ENCODE measurements at places on chromosomes 7 and 10. TPM values are rescaled to one million over a fixed set of nuclear protein-coding genes. Genes with fewer than 3 reads are reported as not detected.

The TMEM236 gene
- total RNA-seq, result 0.12 TPM

DNA sequence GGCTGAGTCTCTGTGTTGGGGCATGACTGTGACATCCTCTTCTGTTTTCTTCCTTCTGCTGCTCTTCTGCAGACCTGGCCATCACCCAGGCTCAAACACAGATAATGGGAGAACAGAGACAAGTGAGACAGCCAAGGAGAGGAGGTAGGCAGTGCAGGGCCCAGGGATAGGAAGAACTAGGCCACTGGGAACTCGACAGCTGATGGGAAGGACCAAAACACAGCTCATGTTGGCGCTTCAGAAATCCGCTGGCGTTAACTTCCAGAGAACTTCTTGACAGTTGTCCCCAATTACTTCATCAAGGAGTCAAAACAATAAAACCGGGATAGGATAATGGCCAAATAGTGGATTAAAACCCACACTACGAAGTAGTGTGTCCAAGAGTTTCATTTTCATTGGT is 97.0 kb upstream of the PALS2 start:
- DNase-seq, result no peak
- no peak overlapping the region for H3K4me3 ChIP-seq
- no peaks in the 10 kb centered on the region for H3K36me3 ChIP-seq
- H3K4me1 ChIP-seq, result no peaks in the 10 kb centered on the region
- H3K27ac ChIP-seq, result no peak overlapping the region

DNA sequence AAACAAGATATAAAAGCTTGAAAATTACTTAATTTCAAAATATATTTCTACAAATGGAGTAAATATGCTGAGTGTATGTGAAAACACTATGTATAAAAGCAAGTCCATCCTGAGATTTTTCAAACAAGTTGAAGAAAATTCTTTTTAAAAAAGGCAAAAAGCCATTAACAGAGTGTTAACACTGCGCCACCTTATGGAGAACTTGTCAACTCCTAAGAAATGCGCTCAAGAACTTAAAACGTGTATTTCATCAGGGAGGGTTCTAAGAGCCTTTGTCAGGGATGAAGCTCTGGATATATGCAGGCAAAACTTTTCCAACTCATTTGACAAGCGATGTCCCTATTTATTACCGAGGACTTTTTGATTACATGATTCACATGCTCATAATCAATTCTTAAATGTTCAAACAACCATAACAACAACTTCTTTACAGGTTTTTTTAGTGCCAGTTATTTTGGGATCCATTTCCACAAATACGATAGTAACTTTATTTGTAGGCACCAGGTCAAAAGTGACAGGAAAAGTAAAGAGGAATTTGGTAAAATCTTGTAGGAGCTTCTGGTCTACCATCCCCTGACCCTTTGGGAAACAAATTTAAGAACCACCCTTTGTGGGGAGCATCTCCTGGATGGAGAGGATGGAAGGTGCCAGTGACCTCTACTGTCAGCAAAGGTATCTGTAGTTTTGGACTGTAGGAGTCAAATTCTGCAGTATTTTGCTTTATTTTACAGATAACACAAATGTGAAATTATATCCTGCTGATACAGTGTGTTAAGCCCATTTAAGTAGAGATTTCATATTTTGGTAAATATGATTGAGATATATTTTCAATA is 23.2 kb downstream of the CALCR start:
- H3K27ac ChIP-seq, result no peak overlapping the region
- peaks cover 13% of the 10 kb centered on the region for H3K27me3 ChIP-seq
- H3K4me1 ChIP-seq, result no peaks in the 10 kb centered on the region
- H3K4me3 ChIP-seq, result no peak overlapping the region

- H3K27ac ChIP-seq, result no peak overlapping the region
- H3K4me3 ChIP-seq, result no peak overlapping the region
- H3K36me3 ChIP-seq, result peaks cover 4% of the 10 kb centered on the region
- H3K4me1 ChIP-seq, result no peaks in the 10 kb centered on the region
Observed at GRCh38 chr10:112732277-112732921, 217.6 kb upstream of the TCF7L2 start.

- H3K27me3 ChIP-seq, result no peaks in the 10 kb centered on the region
- H3K27ac ChIP-seq, result no peak overlapping the region
- peaks cover 16% of the 10 kb centered on the region for H3K4me1 ChIP-seq
- H3K36me3 ChIP-seq, result peaks cover 39% of the 10 kb centered on the region
Observed at GRCh38 chr7:152667958-152668357, 8.0 kb downstream of the XRCC2 start.

- no peaks in the 10 kb centered on the region for H3K4me1 ChIP-seq
- no peak overlapping the region for H3K27ac ChIP-seq
- no peak overlapping the region for H3K4me3 ChIP-seq
- no peak for DNase-seq
Observed at GRCh38 chr7:96178581-96178980, 143.3 kb downstream of the SLC25A13 start.

The H2BK1 gene
- not detected for total RNA-seq

The NAT16 gene
- not detected for total RNA-seq

The IFIT1B gene
- 0.29 TPM for total RNA-seq

DNA sequence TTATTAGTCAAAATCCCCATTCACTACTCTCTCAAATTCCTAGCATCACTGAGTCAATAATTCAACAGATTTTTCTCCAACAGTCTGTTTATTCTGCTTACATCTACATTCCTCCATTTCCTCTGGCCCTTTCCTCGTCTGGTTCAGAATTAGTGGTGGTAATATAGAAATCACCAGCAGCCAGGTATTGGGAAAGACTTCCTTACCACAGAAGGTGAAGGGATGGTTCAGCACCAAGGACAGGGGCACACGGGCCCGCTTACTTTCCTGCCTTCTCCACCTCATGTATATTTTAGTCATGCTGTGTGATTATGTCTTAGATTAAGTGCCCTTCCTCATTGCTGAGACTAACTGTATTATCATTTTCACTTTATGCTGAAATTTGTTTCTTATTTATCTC is 70.4 kb upstream of the APBB1IP start:
- no peak overlapping the region for H3K27ac ChIP-seq
- peaks cover 23% of the 10 kb centered on the region for H3K27me3 ChIP-seq
- H3K36me3 ChIP-seq, result no peaks in the 10 kb centered on the region
- peak; percentile 44 for DNase-seq

- H3K4me3 ChIP-seq, result no peak overlapping the region
- no peak overlapping the region for H3K27ac ChIP-seq
- H3K36me3 ChIP-seq, result no peaks in the 10 kb centered on the region
- H3K4me1 ChIP-seq, result no peaks in the 10 kb centered on the region
- DNase-seq, result no peak
Observed at GRCh38 chr7:124349443-124349842, 316.6 kb upstream of the TMEM229A start.

- no peaks in the 10 kb centered on the region for H3K36me3 ChIP-seq
- H3K27ac ChIP-seq, result no peak overlapping the region
- no peaks in the 10 kb centered on the region for H3K27me3 ChIP-seq
- no peak for DNase-seq
- peaks cover 10% of the 10 kb centered on the region for H3K4me1 ChIP-seq
Observed at GRCh38 chr7:29342761-29343160, 148.2 kb downstream of the CHN2 start.

The TSPAN33 gene
- total RNA-seq, result 6.1 TPM

The CHRM2 gene
- total RNA-seq, result not detected

The COBL gene
- not detected for total RNA-seq

GRCh38 chr10:124802313-124802675 is 675 bp downstream of the ABRAXAS2 start:
- DNase-seq, result no peak
- H3K4me1 ChIP-seq, result peaks cover 19% of the 10 kb centered on the region
- H3K27ac ChIP-seq, result peak overlapping the region; percentile 82

The DOCK1 gene
- 0.07 TPM for total RNA-seq

- H3K4me3 ChIP-seq, result no peak overlapping the region
- no peak for DNase-seq
- H3K27ac ChIP-seq, result no peak overlapping the region
- H3K4me1 ChIP-seq, result no peaks in the 10 kb centered on the region
Observed at GRCh38 chr7:15684111-15684800, 2.2 kb downstream of the MEOX2 start.

- H3K36me3 ChIP-seq, result no peaks in the 10 kb centered on the region
- H3K27ac ChIP-seq, result no peak overlapping the region
- H3K27me3 ChIP-seq, result no peaks in the 10 kb centered on the region
- no peak for DNase-seq
- H3K4me3 ChIP-seq, result no peak overlapping the region
Observed at GRCh38 chr10:112136486-112137153, 46.9 kb downstream of the GPAM start.

The ZNF282 gene
- total RNA-seq, result 49.7 TPM

DNA sequence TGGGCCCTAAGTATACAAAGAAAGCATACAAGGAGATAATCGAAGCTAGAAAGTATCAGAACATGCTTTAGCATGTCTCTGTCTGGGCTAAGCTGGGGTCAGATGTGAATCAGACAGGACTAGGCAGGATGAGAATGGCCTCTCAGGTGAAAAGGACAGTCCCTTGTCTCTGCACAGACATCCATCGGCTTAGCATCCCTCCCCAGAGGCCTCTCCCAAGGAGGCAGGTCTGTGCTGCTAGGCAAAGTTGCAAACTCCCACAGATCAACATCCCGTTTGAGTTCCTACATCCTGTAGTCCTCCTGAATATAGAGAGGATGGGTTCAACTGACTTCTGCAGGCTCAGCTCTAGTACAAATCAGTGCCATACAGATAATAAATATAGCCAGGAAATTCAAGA is 24.5 kb downstream of the CHST15 start:
- no peak overlapping the region for H3K27ac ChIP-seq
- H3K4me1 ChIP-seq, result peaks cover 3% of the 10 kb centered on the region
- peaks cover 23% of the 10 kb centered on the region for H3K27me3 ChIP-seq
- H3K36me3 ChIP-seq, result no peaks in the 10 kb centered on the region
- no peak for DNase-seq
- H3K4me3 ChIP-seq, result no peak overlapping the region

DNA sequence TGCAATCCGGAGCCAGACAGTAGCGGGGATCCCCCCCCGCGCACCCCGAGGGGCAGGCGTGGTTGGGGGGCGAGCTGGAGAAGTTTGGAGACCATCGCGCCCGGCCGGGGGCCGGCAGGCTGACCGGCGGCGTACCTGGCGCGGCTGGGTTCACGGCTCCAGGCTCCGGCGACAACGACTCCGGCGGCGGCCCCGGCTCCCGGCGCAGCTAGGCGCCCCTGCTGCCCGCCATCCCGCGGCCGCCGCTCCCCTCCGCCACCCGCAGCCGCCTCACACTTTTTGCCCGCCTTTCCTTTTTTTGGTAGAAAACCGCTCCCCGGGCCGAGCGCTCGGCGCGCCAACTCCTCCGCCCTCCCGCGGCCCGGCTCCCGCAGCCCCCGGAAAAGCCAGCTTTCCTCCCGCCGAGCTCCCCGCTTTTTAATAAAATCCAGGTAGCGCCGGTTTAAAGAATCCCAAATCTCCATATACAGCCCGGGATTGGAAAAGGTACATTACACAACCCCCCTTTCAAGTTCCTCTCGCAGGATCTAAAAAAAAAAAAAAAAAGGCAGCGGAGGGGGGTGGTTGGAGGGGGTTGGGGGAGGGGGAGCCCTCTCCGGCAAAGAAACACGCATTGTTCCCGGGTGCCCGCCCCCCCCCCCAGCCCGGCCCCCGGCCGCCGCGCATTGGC is at the start of gene TNRC18:
Gene TNRC18 (minus strand): TSS at position 529 of the 670 bp plus-strand sequence. CDS start 2,588 bp downstream, outside the sequence.
- H3K36me3 ChIP-seq, result no peaks in the 10 kb centered on the region
- peak within 1 kb of the TSS; percentile 32 for H3K27ac ChIP-seq
- H3K4me3 ChIP-seq, result peak within 1 kb of the TSS; percentile 59
- peaks cover 80% of the 10 kb centered on the region for H3K27me3 ChIP-seq
- peaks cover 31% of the 10 kb centered on the region for H3K4me1 ChIP-seq

DNA sequence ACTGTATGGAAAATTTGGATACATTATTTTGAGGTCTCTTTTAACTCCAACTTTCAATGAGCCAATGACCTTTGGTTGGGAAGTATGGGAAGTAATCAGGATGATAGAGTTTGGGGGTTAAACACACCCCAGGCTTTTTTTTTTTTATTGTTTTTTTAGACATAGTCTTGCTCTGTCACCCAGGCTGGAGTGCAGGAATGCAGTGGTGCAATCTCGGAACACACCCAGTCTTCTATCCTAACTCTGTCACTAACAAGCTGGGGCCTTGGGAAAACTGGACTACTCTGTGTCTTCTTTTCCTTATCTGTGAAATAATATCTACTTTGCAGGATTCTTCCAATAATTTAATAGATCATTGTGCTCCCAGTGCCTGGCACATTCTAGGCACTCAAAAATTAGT is 37.6 kb upstream of the AGBL3 start:
- no peak overlapping the region for H3K27ac ChIP-seq
- no peaks in the 10 kb centered on the region for H3K36me3 ChIP-seq
- no peak for DNase-seq

DNA sequence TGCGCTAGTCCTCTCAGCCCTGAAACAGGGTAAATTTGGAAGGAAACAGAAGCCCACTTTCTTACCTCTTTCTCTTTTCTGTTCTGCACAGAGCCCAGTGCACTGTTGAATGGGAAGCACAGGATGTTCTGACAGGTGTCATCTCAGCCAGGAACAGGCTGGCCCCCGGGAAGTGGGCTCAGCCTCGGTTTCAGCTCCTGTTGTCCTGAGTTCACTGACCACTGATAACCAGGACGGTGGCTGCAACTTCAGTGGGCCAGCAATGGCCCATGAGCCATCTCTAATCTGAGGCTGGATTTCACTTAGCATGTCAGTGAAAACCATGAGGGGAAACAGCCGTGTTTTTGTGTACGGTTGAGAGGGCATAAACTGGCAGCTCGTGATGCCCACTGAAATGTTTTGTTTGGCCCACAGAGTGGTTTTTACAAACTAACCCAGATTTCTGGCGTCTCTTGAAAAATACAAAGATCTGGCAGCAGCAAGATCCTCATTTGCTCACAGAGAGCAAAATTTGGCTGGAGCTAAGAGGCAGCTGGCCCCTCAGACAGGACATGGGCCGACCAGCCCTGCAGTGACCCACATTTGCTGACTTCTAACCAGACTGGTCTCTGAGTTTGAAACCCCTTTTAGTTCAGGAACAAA is 455.9 kb downstream of the PAXIP1 start:
- no peak overlapping the region for H3K27ac ChIP-seq
- H3K4me3 ChIP-seq, result no peak overlapping the region
- DNase-seq, result no peak
- H3K36me3 ChIP-seq, result no peaks in the 10 kb centered on the region
- H3K27me3 ChIP-seq, result no peaks in the 10 kb centered on the region

The CPA1 gene
- not detected for total RNA-seq

GRCh38 chr10:127576740-127577161 is 27.6 kb downstream of the NPS start:
- no peak overlapping the region for H3K27ac ChIP-seq
- H3K4me1 ChIP-seq, result no peaks in the 10 kb centered on the region
- H3K36me3 ChIP-seq, result no peaks in the 10 kb centered on the region
- no peak for DNase-seq
- H3K27me3 ChIP-seq, result no peaks in the 10 kb centered on the region

- no peak overlapping the region for H3K27ac ChIP-seq
- H3K27me3 ChIP-seq, result no peaks in the 10 kb centered on the region
- no peaks in the 10 kb centered on the region for H3K4me1 ChIP-seq
- H3K36me3 ChIP-seq, result peaks cover 2% of the 10 kb centered on the region
- no peak for DNase-seq
Observed at GRCh38 chr7:111274857-111275256, 183.9 kb downstream of the LRRN3 start.

DNA sequence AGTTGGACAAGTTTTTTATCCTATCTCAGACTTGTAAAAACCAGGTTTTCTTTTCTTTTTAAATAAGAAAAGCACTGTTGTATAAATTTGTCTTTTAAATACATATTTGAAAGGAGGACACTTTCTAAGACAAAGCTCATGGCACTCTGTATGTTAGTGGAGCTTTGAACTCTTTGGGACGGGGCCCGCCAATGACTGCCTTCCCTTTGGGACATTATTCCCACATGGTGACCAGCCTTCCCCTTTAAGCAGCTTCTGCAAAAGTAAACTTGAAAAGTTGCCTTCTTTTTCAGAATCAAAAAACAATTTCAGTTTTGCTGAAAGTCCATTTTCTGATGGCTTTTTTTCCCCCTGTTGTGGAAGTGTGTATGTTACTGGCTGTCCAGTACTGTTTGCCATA is 1.8 kb downstream of the CUX1 start:
- DNase-seq, result no peak
- no peak overlapping the region for H3K4me3 ChIP-seq
- H3K27me3 ChIP-seq, result peaks cover 19% of the 10 kb centered on the region
- H3K27ac ChIP-seq, result no peak overlapping the region
- H3K4me1 ChIP-seq, result peaks cover 10% of the 10 kb centered on the region

Data from activated CD8-positive, alpha-beta memory T cell treated with anti-CD3 and anti-CD28 coated beads, Interleukin-2, amount 10 ng/mL, durations not matched to agents 7 days and 5 days (primary cell).